ENCODE measurements at places on chromosomes 3 and 15. TPM values are rescaled to one million over a fixed set of nuclear protein-coding genes. Genes with fewer than 3 reads are reported as not detected.

DNA sequence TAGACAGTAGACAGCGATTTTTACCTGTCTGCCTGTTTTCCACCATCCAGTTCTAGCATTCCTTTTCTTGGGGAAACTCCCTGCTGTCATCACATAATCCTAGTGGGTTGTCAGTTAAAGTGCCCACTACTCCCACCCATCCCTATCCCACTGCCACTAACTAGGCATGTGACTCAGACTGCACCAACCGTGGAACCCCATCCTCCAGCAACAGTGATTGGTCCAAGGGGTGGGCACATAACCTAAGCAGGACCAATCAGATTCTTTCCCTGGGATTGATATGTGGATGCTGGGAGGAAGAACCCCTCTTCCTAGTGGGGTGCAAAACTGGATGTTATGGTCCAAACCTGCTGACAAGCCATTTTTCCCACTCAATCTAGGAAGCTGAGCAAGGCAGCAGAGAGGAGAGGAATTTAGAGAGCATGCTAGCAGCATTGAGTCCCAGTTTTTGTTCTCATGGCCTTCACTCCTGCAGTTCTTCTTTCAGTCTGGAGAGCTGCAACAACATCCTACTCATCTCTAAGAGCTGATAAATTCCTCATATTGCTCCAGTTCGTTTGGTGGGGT, 3.9 kb upstream of the INSYN1 start:
- DNase-seq: no peak

DNA sequence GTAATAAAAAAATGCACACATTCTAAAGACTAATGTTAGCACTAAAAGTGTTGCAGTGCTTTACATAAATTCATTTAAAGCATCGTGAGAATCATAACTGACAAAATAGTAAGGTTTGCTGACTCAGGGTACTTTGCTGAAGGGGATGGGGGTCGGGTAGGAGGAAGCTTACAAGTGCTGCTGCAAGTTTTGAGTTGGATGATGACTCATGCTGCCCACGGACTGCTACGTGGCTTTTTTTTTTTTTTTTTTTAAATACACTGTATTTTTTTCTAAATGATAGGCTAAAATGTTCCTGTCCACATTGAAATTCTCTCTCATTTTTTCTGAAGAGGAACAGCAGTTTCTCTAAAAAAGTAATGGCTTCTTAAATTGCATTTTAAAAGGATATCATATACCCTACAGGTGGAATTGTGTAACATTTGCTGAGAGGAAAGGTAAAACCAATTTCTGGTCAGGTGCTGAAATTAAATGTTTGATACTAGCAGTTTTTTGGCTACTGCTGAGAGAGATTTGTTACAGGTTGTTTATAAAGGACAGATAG, 2.2 kb downstream of the MAPK6 start:
- no peak for DNase-seq

DNA sequence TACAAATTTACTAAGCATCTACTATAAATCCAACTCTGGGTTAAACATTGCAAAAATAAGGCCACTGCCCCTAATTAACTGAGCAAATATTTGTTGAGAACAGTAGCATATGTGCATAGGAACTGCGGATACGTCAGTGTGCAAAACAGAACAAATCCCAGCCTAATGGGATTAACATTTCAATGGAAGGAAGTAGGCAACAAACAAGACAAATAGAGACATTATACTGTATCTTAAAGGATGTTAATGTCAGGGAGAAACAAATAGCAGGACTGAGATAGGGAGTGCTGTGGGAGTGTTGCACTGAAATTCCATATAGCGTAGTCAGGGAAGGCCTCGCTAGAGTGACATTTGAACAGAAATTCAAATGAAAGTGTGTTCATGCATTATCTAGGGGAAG, 89.7 kb upstream of the KCNAB1 start:
- DNase-seq: no peak

- DNase-seq: no peak
These were observed 101.6 kb upstream of the LINGO1 start for GRCh38 chr15:77734306-77734705.

GRCh38 chr3:171072432-171072831, 45.9 kb upstream of the SLC2A2 start:
- no peak for DNase-seq

- DNase-seq: no peak
These were observed 62.9 kb upstream of the FSIP1 start for GRCh38 chr15:39845582-39845981.

DNA sequence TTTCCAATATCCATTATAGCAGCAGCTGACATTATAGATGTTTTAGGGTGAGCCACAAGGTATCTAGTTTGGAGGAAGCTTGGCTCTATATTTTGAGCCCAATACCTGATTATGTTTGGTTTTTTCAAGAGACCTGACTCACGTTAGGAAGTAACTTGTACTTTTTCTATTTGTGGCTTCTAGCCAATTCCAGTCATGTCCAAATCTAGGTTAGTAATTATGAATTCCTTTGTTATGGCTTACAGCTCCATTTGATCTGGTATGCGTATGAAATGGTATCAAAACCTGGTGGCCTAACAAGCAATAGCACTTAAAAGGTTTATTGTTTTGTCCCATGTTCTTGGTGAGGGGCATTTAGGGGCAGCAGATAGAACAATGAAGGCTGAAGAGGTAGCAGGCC, 115.9 kb downstream of the TOP2B start:
- no peak for DNase-seq

- DNase-seq: no peak
These were observed 78.9 kb downstream of the CPN2 start for GRCh38 chr3:194272221-194272620.

GRCh38 chr3:77919244-77919643, 879.3 kb downstream of the ROBO2 start:
- DNase-seq: no peak

DNA sequence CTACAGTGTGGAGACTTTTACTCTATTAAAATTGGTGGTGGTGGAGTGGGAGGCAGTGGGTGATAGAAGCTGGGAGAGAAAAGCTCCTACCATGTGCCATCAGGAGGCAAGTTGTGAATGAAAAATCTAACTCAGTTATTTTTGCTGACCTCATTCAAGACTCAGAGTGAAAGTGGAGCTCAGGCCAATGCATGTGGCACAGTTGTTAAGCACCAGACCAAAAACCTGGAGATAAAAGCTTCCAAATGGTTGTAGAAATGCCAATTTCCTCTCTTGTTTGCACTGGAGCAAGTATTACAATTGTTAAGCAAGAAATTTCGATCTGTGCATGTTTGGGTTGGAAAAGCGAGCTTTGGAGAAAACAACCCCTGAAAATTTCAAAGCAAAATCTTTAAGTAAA, 81.5 kb upstream of the PRICKLE2 start:
- no peak for DNase-seq

DNA sequence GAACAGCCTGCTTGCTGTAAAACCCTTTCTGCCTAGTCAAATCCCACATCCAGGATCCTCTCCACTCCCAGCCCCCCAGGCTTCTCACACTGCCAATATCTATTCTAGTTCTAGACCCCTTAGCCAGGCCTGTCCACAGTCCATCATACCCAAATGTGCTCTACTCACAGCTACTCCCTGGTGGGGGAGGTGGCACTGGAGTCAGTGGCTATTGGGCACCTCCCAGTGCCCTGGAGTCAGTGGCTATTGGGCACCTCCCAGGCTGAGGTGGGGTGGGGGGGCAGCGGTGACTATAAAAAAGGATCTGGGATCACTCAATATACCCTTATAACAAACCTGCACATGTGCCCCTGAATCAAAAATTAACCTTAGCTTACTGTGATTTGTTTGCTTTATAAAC, 773 bp upstream of the DISP2 start:
- DNase-seq: no peak

DNA sequence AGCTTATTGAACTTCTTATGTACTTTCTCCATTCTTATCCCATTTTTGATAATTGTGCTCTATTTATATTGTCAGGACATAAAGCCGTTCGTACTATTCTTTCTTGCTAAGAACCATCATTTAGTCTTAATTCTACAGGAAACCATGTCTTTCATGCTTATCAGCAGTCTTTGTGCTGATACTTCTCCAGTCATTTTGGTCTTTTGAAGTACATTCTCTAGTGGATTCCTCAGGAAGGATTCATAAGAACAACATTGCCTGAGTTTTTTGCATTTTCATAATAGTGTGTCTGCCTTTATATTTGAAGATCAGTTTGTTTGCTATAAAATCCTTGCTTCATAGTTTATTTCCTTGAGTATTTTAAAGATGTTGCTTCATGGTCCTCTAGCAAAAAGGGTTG, 126.6 kb upstream of the NEO1 start:
- DNase-seq: no peak

GRCh38 chr3:9793161-9793781, 389 bp downstream of the ARPC4 start:
- no peak for DNase-seq

DNA sequence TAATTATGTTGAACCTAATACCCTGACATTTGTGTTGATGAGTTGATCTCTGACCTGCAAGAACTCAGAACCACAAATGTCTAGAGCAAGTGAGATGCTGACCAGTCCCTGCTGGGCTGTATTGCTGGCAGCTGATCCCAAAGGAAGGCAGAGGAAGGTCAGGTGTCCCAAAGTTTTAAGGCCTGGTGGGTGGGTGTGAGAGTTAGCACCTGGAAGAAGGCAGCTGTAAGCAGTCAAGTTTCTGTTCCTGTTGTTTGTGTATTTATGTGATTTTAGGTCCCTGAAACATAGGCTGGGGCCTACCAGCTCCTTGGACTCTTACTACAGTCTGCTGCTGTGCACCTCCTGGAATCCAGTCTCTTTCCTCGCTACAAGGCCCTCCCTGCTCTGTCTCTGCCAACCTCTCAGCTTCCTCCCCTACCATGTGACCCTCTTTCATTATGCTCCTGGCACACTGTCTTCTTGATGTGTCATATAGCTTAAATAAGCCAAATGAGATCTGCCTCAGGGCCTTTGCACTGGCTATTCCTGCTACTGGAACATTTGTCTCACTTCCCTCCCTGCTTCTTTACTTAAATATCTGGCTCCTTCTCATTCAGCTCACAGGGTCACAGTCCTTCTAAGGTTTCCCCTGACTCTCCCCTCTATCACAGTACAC, 31.0 kb upstream of the ATOSA start:
- no peak for DNase-seq

DNA sequence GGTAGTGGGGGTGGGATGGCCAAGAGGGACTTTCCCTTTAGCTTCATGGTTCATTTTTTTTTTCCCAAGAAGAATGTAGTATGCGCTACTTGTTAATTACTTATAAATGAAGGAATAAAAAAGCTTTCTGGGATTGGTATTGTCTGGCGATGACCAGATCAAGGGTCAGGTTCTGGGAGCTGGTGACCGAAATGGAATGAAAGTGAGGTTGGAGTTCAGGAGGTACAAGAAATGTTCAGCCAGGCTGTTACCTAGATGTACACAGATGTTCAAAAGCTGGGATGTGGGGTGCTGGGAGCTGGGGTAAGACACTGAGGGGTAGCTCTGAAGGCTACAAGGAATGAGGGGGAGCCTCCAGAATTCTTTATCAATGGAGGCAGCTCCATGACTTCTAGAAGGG, 17.1 kb upstream of the U2SURP start:
- DNase-seq: no peak

DNA sequence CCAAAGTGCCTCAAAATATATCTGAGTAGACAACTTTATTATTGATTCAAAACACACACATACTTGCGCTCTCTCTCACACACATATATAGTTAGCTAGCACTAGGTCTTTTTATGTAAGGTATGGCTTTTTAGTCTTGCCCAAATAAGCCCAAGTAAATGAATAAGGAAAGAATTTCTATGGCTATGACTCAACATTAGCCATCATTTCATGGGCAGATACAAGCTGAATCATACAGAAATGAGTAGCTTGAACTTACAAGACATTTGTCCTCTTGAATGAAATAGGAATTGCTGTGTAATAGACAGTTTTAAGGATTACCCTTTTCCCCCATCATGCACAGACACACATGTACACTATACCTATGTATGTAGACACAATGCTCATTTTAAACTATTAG, 4.9 kb downstream of the CADPS start:
- DNase-seq: no peak

DNA sequence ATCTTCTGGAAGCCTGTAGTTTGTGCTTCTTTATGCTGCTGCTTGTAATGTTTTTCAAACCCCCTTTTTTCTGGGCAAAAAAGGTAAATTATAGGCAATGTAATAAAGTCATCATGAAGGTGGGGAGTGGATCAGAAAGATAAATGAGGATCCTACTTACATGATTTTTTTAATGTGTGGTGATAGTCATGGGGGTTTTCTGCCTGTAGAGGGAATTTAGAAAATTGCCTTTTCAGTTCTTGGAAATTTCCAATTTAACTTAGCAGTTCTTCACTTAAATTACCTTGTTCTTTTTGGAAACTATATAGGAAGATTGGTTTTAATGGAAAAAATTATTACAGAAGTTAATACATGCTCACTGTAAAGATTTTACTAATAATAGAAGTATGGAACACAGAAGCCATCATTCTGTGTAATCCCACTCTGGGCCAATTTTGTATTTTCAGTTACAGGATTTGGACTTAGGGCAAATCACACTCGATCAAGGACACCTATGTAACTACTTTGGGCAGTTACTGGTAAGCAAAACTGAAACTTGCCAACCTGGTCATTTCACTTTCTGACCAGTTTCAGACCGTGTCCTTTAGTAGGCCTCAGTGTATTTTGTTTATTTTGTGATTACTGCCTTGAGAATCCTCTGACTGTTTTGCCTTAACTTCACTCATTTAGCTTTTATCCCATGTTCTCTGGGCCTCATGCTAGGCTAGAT, 10.5 kb upstream of the SCAANT1 start:
- no peak for DNase-seq

Gene CLN6
- 36.6 TPM for total RNA-seq

Gene AGBL1
- not detected for total RNA-seq

Gene TTLL13
- 0.54 TPM for total RNA-seq

Gene NUSAP1
- 6.7 TPM for total RNA-seq

Gene PLCL2
- 19.1 TPM for total RNA-seq

Gene LEKR1
- total RNA-seq: 1.6 TPM

Gene SKOR1
- 0.57 TPM for total RNA-seq

Gene PLCH1
- total RNA-seq: 9.6 TPM

Gene NTRK3
- total RNA-seq: 25.5 TPM

Gene PSTPIP1
- 22.1 TPM for total RNA-seq

Gene TMEM158
- total RNA-seq: 5.1 TPM

Gene ZNF609
- 37.2 TPM for total RNA-seq

Gene ANKRD34C
- total RNA-seq: not detected

Data from kidney (tissue), 22 donors.